Neural crest cell (in vitro differentiated cells): ENCODE measurements at places on chromosomes 2 and 18.

- DNase-seq, result no peak
These were observed 841.4 kb upstream of the VRK2 start for GRCh38 chr2:57205241-57205640.

DNA sequence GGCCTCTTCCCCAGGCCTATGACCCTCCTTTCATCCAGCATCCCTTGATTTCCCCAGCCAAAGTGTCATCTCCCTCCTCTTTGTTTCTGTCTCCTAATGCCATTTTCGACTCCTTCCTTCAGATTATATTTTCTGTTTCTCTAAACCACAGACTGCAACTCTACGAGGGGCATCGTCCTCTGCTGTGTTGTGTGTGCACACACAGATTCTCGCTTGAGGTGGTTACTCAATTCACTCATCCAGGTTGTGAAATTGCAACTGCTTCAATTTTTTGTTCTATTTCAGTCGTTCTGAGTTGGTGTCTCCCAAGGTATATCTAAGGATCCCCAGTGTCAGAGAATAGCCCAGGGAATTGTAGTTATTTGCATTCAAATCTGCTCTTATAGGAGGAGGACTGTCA, 113.5 kb upstream of the NDUFV2 start:
- no peak for DNase-seq

DNA sequence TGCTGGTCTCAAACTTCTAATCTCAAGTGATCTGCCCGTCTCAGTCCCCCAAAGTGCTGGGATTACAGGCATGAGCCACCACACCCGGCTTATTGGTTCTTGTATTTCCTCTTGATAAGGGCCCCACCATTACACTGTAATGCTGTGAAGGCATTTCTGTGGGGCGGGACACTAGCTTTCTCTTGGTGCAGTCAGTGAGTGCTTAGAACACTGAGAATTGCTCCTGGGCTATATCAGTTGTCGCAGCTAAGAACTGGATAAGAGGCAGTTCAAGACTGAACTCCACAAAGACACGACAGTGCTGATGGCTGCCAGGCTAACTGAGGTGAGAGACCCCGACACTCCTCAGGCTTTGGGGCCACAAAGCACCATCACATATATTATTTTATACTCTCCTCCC, 2.1 kb downstream of the KHK start:
- DNase-seq, result no peak

GRCh38 chr2:207901829-207902228, 123.5 kb downstream of the PLEKHM3 start:
- no peak for DNase-seq

DNA sequence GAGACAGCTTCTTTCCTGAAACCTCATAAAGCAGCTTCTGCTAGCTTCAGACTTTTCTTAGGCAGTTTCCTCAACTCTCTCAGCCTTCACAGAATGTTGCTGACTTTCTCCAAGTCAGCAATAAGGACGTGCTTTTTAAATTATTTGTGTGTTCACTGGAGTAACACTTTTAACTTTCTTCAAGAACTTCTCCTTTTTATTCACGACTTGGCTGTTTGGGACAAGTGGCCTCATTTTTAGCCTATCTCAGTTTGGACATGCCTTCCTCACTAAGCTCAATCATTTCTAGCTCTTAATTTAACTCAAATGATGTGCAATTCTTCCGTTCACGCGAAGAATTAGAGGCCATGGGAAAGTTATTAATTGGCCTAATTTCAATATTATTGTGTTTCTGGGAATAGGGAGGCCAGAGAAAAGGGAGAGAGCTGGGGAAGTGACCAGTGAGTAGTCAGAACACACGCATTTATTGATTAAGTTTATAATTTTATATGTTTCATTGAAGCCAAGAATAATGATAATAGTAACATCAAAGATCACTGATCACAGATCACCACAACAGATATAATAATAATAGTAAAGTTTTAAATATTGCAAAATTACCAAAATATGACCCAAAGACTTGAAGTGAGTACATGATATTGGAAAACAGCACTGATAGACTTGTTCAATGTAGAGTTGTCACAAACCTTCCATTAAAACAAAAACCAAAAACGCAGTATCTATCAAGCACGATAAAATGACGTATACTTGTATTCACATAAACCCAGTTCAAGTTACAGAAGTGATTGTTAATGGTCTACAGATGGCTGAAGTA, 4.8 kb downstream of the REG1A start:
- no peak for DNase-seq

DNA sequence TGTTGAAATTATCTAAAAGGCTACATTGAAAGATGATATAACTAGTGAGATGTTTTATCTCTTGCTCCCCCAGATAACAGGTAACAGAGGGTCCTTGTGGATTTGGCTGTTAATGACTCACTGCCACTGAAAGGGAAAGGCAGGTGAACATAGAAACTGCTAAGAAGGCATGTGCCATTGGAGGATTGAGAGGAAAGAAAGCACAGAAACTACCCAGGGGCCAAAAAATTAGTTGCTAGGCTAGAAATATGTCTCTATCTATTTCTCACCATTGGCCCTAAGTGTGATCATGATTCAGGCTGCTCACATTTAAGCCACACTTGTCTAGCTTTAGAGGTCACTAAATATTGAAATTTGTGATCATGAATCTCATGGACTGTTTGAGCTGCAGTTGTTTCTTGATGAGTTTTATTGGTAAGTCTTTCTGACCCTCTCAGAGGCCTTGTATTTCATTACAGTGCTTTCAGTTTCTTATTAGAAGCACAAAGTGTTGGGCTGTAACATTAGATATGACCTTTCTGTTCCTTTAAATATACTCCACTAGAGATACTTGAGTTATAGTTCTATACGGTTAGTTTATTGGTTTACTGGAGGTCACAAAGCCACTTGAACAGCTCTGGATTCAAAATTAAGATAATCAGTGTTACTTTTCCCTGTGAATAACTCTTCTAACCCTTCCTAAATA, 26.2 kb downstream of the NAB1 start:
- DNase-seq, result no peak

- no peak for DNase-seq
These were observed 177.7 kb downstream of the MREG start for GRCh38 chr2:215835657-215836056.

GRCh38 chr2:160940699-160941098, 219.5 kb upstream of the TANK start:
- DNase-seq, result no peak

- DNase-seq, result no peak
These were observed 170.1 kb downstream of the LAMA1 start for GRCh38 chr18:6947338-6948030.

GRCh38 chr2:241629762-241630435, 7.1 kb downstream of the THAP4 start:
- DNase-seq, result no peak
